ENCODE measurements at places on chromosomes 4 and X. TPM values are rescaled to one million over a fixed set of nuclear protein-coding genes. Genes with fewer than 3 reads are reported as not detected.

DNA sequence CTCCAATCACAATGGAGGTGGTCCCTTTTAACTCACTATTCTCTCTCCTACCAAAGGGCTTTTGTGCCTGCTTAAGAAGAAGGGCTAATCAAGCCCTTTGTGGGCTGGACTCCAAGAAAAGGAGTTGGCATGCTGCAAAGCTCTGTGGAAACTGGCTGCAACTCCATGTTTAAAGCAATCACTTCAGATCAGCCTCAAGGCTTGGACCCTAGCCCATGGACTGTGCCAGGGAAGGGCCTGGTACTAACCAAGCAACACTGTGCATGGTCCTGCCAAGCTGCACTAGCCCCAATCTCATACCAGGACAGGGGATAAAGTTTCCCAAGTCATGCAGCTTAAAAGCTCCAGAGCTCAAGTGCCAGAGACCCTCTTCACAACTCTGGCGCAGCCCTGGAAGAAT, 86.7 kb downstream of the ATP8A1 start:
- DNase-seq, result no peak

GRCh38 chr4:66647476-66647875, 897.8 kb downstream of the CENPC start:
- DNase-seq, result no peak

DNA sequence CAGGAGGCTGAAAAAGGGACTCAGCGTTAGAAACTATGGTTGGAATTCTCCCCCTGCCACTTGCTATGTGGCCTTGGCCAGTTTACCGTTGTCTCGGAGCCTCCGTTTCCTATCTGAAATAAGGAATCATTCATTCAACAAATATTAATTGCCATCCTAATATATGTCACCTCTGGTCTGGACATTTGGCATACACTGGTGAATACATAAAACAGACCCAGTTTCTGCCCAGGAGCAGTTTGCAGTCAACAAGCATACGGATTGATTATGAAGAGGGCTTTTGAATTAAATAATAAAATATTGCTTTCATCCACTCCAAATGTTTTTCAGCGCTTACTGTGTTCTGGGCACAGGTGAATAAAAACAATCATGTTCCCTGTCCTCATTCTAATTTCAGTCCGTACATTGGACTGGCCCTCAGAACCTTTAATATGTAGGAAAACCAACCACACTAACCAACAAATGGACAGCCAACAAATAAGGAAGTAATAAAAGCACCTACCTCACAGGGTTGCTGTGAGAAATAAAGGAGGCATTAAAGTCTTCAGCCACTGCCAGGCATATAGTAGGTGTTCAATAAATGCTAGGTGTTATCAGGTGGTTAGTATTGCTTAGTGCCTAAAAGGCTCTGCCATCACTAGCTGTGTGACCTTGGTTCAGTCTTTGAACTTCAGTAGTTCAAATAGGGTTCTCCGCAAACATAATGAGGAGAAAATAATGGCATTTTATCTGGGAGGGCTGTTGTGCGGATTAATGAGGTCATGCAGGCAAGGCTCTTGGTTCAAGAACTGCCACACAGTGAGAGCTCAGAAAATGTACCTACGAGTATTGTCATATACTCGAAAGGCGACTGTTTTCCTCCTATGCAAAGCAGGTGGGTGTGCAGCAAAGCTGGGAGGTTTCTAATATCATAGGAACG, 7.3 kb upstream of the GSX2 start:
- DNase-seq, result no peak

- DNase-seq, result no peak
These were observed 28.4 kb upstream of the SULT1E1 start for GRCh38 chr4:69888336-69888735.

- DNase-seq, result no peak
These were observed 83.1 kb downstream of the GUCY2F start for GRCh38 chrX:109398833-109399232.

The CAPN6 gene
- 4.7 TPM for total RNA-seq

The DRP2 gene
- 0.37 TPM for total RNA-seq

The RXFP1 gene
- total RNA-seq, result 0.24 TPM

- no peak for DNase-seq
These were observed 90.8 kb downstream of the SHISA3 start for GRCh38 chr4:42488114-42488513.

Measured in colonic mucosa (tissue), 4 donors.